ENCODE measurements at places on chromosomes 12 and 14.

- no peak for DNase-seq
Observed at GRCh38 chr12:65699251-65699650, 125.0 kb upstream of the HMGA2 start.

GRCh38 chr14:24315807-24316596 lies 4.7 kb downstream of the LTB4R start:
- no peak for DNase-seq

DNA sequence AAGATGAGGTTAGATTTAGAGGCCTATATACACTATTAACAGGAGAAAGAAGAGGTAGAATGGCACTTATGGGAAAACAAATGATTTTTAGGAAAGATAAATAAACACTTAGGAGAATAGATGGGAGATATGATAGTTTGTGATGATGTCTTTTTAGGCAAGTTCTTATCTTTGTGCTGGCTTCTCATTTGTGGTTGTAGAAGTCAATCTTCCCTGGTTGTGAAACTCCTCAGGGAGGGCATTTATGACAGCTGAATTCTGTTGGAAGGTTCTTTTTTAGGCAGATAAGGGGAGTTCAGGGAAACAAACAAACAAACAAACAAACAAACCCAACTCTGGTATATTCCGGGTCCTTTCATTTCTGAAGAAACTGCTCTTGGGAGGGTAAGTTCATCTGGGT lies 311.8 kb downstream of the AEBP2 start:
- no peak for DNase-seq

- DNase-seq, result no peak
Observed at GRCh38 chr12:67927815-67928214, 61.4 kb upstream of the IFNG-AS1 start.

DNA sequence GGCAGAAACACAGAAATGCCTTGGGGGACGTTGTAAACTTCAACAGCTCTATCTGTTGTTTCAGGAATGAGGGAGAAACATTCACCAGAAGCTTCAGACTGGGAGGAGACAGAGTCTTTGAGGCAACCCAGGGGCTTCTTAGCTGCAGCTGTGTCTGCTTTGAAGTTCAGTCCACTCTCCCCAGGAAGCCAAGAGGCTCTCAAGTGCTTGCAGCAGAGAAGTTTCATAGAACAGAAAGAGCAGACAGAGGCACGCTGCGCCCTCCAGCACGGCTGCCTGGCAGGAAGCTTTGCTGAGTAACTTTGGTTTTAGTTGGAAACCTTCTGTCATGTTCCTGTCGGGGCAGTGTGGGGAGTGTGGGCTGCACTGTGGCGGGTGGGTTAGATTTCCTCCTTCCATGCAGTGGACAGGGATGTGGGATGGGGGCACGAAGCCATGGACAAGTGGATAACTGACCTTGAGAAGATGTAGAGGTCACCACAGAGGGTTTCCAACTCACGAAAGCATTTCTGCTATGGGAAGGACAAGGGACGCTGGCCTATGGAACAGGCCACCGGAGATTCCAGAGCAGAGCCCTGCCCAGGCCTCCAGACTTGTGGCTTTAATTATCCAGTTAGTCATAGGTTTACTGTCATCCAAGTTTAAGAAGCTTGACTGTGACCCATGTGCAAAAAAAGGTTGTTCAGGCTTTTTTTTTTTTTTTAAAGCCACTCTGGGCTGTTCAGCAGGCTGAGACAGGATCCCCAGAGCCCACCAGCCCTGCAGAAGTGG lies 107.7 kb downstream of the ARF6 start:
- DNase-seq, result peak; percentile 72

Measured in left lung (tissue), 14 donors.